Large intestine (tissue), 12 donors: ENCODE measurements at places on chromosomes 1 and 21. TPM values are rescaled to one million over a fixed set of nuclear protein-coding genes. Genes with fewer than 3 reads are reported as not detected.

PLA2G2D gene
- polyA plus RNA-seq, result 0.18 TPM

CD48 gene
- 8.6 TPM for polyA plus RNA-seq

C1orf116 gene
- 45.7 TPM for polyA plus RNA-seq

DR1 gene
- polyA plus RNA-seq, result 42.1 TPM

GLMP gene
- 170 TPM for polyA plus RNA-seq

URB2 gene
- 6.7 TPM for polyA plus RNA-seq

- no peak overlapping the region for H3K4me3 ChIP-seq
- no peak for DNase-seq
- H3K27ac ChIP-seq, result no peak overlapping the region
- no peaks in the 10 kb centered on the region for H3K4me1 ChIP-seq
These were observed 550.3 kb downstream of the NUF2 start for GRCh38 chr1:163872067-163872466.

DNA sequence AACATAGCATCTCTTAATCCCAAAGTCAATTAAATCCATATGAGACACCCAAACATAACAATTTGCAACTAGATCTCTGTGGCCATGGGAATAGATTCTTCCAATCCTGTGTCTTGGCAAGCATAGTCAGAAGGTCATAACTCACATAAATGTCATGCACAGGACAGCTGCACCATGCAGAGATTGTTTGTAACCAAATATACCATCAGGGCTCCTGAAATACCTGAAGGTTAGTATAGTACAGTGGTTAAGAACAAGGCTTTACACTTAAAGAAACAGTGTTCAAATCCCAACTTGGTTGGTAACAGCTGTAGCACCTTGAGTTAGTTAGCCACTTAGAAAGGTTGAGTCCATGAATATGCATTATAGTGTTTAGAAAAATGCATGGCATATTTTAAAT lies 82.6 kb upstream of the CCDC190 start:
- H3K27ac ChIP-seq, result no peak overlapping the region
- peaks cover 6% of the 10 kb centered on the region for H3K27me3 ChIP-seq
- H3K4me1 ChIP-seq, result no peaks in the 10 kb centered on the region
- H3K4me3 ChIP-seq, result no peak overlapping the region
- H3K36me3 ChIP-seq, result no peaks in the 10 kb centered on the region
- no peak for DNase-seq

GRCh38 chr1:12620488-12620865 lies 2.5 kb upstream of the DHRS3 start:
- H3K27me3 ChIP-seq, result no peaks in the 10 kb centered on the region
- peaks cover 12% of the 10 kb centered on the region for H3K4me1 ChIP-seq
- no peak overlapping the region for H3K4me3 ChIP-seq
- no peak for DNase-seq
- H3K27ac ChIP-seq, result no peak overlapping the region

DNA sequence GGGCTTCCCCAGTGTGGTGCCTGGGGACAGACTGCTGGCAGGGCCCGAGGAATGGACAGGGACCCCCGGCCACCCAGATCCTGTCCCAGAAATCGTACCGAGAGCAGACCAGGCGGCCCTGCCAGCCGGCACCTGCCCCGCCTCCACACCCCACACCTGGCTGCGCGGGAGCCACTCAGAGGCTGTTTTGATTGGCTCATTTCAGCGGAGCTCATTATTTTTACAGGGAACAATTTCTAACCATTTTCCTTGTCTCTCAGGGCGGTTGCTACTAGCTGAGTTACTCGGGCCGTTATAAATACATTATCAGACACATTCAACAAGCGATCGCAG lies 39.3 kb upstream of the AJAP1 start:
- no peaks in the 10 kb centered on the region for H3K27me3 ChIP-seq
- no peak overlapping the region for H3K4me3 ChIP-seq
- no peaks in the 10 kb centered on the region for H3K4me1 ChIP-seq

- H3K4me1 ChIP-seq, result peaks cover 4% of the 10 kb centered on the region
- DNase-seq, result peak; percentile 55
- peaks cover 1% of the 10 kb centered on the region for H3K36me3 ChIP-seq
- peaks cover 2% of the 10 kb centered on the region for H3K27me3 ChIP-seq
- peak overlapping the region; percentile 91 for H3K27ac ChIP-seq
- H3K4me3 ChIP-seq, result peak overlapping the region; percentile 72
These were observed 405 bp upstream of the RAB29 start for GRCh38 chr1:205775717-205776056.

DNA sequence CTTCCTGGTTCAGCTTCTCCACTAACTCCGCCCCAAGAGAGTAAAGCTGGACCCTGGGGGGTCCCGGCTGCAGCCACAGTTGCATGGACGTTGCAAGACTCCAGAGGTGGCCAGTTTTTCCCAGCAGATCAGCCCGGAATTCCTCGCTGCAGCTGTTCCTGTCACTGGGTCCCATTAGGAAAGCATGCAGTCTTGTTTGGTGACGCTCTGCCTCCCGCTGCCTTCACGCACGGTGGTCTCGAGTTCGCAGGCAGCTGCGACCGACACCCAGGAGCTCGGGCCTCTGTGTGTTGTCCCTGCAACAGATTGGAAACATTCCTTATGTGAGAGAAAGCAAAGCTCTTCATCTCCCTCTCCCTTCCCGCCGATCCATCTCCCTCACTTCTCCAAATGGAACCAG lies 162.8 kb downstream of the PRDM16 start:
- H3K27ac ChIP-seq, result no peak overlapping the region
- H3K4me1 ChIP-seq, result peaks cover 7% of the 10 kb centered on the region
- no peaks in the 10 kb centered on the region for H3K36me3 ChIP-seq
- no peak for DNase-seq

GRCh38 chr1:204046346-204046745 lies 26.6 kb upstream of the SOX13 start:
- H3K4me1 ChIP-seq, result peaks cover under 1% of the 10 kb centered on the region
- no peak overlapping the region for H3K27ac ChIP-seq
- no peaks in the 10 kb centered on the region for H3K36me3 ChIP-seq
- no peak overlapping the region for H3K4me3 ChIP-seq

DNA sequence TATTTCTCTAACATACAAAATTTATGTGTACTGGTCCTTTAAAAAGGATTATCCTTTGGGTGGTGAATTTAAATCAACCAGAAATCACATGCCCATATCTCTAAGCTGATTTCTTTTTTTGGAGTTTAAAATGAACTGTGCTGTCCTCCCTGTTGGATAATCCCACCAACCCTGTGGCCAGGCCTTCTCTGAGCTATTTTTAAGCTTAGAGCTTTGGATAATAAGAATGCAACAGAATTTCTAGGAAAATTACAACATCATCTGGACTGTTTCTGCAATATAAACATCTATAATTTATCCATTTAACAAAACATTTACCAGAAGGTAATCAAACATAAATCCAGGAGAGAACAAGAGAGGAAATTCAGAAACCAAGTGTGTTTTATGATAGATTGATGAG lies 88.3 kb downstream of the LRRC40 start:
- no peaks in the 10 kb centered on the region for H3K36me3 ChIP-seq
- no peaks in the 10 kb centered on the region for H3K4me1 ChIP-seq
- no peak overlapping the region for H3K27ac ChIP-seq
- no peak for DNase-seq
- H3K4me3 ChIP-seq, result no peak overlapping the region

DNA sequence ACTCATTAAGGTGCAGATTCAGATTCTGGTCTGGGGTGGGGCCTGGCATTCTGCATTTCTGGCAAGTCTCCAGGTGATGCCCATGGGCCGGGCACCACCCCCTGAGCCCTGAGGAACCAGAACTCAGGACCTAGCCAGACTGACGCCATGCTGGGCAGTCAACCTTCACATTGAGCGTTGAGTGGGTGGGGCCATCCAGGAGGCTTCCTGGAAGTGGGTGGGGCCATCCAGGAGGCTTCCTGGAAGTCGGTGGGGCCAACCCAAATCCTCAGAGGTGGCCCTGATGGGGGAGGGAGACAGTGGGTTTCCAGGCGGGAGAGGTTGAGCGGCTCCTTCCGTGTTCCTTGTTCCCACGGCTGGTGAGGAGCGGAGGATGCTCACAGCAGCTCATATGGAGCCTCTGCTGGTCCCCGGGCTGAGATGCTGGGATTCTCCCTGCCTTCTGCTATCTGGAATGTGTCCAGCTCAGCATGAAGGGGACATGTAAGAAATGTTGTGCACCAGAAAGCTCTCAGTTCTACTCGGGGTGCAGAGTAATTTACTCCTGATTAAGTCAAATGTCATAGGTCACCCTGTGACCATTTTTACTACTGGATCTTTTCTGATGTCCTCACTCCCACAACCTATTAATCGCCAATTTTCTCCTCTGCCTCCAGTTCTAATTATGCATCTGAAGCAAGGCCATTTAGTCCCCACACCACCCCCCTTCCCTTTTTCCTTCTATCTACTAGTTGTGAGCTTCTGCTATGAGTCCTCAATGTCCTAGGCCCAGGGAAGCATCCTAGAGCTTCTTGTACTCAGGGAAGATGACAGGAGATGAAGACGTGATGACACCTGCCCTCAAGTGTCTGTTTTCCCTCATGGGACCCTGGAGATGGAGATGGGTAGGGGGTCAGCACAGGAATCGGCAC lies 435.4 kb downstream of the PTPRU start:
- H3K36me3 ChIP-seq, result no peaks in the 10 kb centered on the region
- DNase-seq, result no peak
- H3K27ac ChIP-seq, result no peak overlapping the region
- no peaks in the 10 kb centered on the region for H3K4me1 ChIP-seq

DNA sequence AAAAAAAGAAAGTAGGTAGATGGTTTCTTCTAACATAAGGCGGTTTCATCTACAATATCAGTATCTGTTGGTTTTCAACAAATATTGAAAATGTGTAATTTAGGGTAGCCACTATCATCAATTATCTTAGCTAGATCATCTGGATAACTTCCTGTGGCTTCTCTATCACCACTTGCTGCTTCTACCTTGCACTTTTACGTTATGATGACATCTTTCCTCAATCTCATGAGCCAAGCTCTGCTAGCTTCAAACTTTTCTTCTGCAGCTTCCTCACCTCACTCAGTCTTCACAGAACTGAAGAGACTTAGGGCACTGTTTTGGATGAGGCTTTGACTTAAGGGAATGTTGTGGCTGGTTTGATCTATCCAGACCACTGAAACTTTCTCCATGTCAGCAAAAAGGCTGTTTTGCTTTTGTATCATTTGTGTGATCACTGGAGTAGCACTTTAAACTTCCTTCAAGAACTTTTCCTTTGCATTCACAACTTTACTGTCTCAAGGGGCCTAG lies 144.9 kb upstream of the HP1BP3 start:
- no peaks in the 10 kb centered on the region for H3K4me1 ChIP-seq
- peaks cover 4% of the 10 kb centered on the region for H3K36me3 ChIP-seq
- no peak overlapping the region for H3K4me3 ChIP-seq
- H3K27me3 ChIP-seq, result no peaks in the 10 kb centered on the region
- no peak for DNase-seq
- H3K27ac ChIP-seq, result no peak overlapping the region

DNA sequence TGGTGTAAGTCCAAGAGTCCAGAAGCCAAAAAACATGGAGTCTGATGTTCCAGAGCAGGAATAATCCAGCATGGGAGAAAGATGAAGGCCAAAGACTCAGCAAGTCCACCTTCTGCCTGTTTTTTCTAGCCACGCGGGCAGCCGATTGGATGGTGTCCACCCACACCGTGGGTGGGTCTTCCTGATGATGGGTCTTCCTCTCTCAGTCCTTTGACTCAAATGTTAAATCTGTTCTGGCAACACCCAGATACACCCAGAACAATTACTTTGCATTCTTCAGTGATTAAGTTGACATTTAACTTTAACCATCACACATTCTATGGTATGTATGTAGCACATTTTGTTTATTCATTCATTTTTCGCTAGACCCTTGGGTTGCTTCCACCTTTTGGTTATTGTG lies 944.4 kb downstream of the PLA2G4A start:
- no peak overlapping the region for H3K4me3 ChIP-seq
- no peak for DNase-seq
- no peaks in the 10 kb centered on the region for H3K36me3 ChIP-seq
- no peaks in the 10 kb centered on the region for H3K27me3 ChIP-seq
- H3K4me1 ChIP-seq, result no peaks in the 10 kb centered on the region

DNA sequence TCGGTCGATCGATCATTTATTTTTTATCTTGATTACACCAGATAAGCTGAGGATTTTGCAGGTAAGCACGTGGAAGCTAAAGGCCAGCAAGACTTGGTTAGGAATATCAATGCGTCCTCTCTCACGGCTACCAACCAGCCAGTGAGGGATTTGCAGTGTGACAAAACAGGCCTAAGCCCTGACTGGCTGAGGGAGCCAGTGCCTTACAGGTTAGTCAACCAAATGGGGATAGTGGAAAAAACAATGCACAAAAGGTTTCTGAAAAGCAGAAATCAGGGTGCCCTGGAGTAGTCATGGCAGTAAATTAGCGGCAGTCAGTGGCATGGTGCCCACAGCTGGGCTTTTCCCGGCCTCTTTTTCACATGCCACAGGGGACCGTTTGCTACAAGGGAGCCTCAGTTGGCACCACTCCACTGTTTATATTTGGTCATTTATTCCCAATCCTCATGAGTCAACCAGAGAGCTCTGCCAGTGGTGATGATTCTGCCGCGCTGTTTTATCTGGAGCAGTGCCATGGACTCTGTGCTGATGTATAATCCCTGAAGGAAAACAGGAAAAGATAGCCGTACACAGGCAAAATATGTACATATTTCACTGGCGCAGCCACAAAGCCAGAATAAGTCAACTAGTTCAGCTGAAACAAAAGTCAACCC lies 167.6 kb downstream of the RHOU start:
- DNase-seq, result peak; percentile 51
- peaks cover 20% of the 10 kb centered on the region for H3K4me1 ChIP-seq
- no peaks in the 10 kb centered on the region for H3K36me3 ChIP-seq
- no peaks in the 10 kb centered on the region for H3K27me3 ChIP-seq
- H3K27ac ChIP-seq, result no peak overlapping the region
- no peak overlapping the region for H3K4me3 ChIP-seq

GRCh38 chr1:56389813-56390212 lies 189.6 kb downstream of the PLPP3 start:
- no peak overlapping the region for H3K27ac ChIP-seq
- H3K4me1 ChIP-seq, result no peaks in the 10 kb centered on the region

DNA sequence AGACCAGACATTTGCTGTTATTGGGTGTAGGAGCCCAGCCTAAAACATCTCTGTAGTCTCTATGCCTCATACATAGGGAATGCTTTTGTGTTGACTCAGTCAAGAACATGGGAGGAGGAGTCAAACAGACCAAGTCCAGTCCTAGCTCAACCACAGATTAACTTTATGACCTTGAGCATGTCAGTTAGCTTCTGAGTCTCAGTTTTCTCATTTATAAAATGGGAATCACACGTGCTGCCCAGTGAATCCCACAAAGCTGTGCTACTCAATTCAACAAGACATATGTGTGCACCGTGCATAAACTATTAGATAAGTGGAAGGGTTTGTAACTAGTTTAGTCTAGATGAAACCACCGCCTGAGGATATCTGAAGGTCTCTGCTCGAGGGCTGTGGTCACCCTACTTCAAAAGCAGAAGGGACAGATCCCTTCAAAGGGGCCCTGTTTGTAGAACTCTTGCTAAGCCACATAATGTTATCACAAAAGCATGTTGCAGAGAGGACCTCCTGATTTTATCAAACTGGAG lies 109.5 kb upstream of the NFIA start:
- no peak overlapping the region for H3K4me3 ChIP-seq
- no peaks in the 10 kb centered on the region for H3K36me3 ChIP-seq
- H3K27ac ChIP-seq, result no peak overlapping the region
